Activated CD4-positive, alpha-beta T cell treated with anti-CD3 and anti-CD28 coated beads, Interleukin-2, amount 50 U/mL, for 1 hour (primary cell): ENCODE measurements at places on chromosomes 5 and 9.

DNA sequence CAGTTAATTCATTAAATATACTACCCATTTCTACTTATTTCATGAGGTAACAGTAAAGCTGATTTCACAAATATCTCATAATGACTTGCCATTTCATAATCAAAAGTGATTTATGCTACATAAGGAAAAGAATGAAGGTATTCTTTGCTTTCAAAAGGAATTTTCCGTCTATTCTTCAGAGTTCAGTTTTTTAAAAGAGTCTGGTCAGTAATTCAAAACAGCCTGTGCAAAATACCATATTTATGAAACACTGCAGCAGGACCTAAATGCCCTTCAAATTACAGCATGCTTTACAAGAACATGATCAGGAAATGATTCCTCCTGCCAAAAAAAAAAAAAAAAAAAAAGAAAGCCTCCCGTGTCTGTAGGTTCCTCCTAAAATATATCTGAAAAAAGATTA lies 154.7 kb downstream of the KIAA0825 start:
- DNase-seq, result no peak

GRCh38 chr9:131965841-131966240 lies 113.8 kb downstream of the MED27 start:
- no peak for DNase-seq

- DNase-seq, result no peak
Observed at GRCh38 chr5:90554358-90555006, 4.1 kb upstream of the ADGRV1 start.

DNA sequence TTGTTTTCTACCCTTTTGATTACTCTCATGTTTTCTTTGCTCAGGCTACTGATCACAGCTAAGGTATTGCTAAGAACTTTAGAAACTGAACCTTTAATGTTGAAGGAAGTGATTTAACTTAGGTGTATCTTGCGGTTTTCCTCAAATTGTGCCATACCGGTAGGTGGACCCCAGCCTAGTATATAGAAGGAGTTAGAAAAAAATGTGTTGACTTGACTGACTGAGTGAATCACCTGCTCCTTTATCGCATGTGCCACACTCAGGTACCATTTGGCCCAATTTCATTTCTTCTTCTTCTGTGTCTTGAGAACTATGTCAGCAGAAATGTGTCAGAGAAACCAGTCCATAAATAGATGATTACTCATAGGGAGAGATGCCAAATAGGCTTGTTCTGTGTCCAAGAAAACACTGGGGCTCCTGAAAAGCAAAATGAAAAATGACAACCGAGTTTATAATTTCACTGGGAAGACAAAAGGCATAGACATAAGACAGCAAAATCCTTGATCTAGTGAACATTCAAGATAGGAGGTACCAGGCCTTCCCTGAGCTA lies 19.4 kb downstream of the PLPPR1 start:
- no peak for DNase-seq

GRCh38 chr9:69397384-69398214 lies 72.6 kb downstream of the ENTREP1 start:
- no peak for DNase-seq

- no peak for DNase-seq
Observed at GRCh38 chr5:65969539-65970393, 43.4 kb downstream of the ERBIN start.

DNA sequence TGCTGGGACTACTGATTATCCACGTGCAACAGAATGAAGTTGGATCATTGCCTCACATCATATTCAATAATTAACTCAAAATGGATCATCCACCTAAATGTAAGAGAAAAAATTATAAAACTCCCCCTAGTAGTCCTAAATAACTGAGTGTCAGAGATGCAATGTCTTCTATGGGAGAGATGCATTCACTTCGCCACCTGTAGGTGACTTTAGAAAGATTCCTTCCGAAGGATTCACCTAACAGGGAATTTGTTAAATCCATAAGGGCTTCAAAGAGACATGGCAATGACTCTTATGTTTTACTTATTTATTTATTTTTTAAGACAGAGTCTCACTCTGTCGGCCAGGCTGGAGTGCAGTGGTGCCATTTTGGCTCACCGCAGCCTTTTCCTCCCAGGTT lies 526.0 kb downstream of the MTRR start:
- DNase-seq, result no peak

- DNase-seq, result no peak
Observed at GRCh38 chr9:115135821-115136778, 18.1 kb upstream of the TNC start.

DNA sequence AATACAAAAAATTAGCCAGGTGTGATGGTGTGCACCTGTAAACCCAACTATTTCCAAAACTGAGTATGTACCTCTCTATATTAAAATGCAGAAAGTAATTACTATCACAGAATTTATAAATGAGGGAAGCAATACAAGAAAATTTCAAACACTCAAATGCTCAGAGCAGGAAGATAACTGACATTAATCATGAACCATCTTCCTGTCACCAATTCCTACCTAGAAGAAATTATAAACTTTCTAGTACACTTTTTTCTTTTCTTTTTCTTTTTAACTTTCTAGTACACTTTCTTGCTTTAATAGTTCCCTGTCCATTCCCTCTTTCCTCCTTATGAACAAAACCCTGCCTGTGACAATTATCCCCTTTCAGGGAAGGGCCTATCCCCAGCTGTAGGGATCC lies 106.8 kb downstream of the MED27 start:
- no peak for DNase-seq

GRCh38 chr9:4066120-4066519 lies 233.7 kb downstream of the GLIS3 start:
- DNase-seq, result no peak

DNA sequence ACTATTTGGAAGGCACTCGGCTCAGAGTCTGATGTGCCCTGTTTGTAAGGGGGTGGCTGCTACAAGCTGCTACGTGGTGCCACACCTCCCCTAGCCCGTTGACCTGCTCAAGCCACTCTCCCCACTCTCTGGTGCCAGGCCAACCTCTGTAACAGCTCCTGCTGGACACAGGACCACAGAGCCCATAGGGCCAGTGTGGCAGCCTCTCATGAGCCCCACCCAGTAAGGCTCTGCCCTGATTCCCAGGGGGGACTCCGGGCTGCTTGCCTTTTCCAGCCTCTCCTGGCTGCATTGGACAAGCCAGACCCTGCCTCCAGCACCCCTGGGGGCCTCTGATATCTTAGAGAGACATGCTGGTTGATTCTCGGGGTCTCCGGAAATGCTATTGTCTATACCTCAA lies 53.3 kb upstream of the ANGPTL2 start:
- no peak for DNase-seq

DNA sequence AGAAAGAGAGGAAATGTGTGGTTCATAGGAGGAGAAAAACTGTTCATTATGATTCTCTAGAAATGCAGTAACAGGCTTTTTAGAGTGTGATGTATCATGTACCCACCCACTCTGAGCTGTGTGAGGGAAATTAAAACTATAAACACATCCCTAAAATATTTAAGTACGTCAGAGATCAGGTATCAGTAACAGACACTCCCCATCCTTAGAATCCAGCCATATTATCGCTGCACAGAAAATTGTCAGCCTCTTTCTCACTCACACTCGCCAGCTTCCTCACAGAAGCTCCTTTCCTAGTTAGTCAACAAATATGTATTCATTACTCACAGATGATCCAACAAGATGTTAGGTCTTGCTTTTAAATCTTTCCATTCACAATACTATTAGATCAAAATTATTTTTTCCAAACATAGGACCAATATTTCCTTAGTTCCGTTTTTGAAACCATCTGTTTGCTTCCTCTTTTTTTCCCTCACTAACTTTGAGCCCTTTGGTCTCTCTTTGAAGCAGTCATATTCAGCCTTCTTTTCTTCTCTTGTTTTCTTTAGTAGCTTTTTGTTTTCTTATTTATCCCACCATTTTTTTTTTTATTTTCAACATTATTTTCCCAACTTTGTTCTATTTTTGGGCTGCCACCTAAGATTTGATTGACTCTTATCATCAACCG lies 13.6 kb upstream of the MAST4 start:
- no peak for DNase-seq

DNA sequence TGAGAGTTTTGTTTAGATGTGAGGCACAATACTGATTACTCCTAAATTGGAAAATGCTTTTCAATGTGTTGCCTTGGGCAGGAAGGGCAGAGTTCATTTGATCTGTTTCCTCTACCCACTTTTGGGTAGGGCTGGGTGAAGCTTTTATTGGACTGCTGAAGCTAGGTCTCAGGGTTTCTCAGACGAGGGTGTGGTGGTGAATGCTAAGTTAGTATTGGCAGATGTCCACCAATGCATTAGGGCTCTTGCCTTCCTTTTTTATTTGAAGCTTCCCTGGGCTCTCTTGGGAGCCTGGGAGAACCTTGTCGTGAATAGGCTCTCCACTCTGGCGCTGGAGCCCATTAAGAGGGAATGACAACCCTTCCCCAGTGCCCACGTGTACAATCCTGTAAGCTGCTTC lies 23.1 kb downstream of the SPTAN1 start:
- DNase-seq, result no peak

DNA sequence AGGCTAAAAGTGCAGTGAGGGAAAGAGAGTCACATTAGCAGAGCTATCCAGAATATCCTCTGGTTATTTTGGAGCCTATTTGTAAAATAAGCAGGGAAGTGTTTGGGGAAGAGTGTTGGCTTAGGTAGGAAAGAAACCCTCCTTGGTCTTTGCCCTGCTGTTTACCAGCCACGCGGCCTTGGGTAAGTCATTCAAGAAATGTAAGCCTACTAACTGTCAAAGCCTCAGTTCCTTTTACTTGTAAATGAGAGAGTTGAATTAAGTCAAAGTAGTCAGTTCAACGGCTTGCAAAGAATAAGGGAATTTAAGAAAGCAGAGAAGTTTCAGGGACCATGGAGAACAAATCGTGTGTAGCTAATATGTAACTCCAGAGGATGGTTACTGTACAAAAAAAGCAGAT lies 75.8 kb upstream of the TNC start:
- no peak for DNase-seq

DNA sequence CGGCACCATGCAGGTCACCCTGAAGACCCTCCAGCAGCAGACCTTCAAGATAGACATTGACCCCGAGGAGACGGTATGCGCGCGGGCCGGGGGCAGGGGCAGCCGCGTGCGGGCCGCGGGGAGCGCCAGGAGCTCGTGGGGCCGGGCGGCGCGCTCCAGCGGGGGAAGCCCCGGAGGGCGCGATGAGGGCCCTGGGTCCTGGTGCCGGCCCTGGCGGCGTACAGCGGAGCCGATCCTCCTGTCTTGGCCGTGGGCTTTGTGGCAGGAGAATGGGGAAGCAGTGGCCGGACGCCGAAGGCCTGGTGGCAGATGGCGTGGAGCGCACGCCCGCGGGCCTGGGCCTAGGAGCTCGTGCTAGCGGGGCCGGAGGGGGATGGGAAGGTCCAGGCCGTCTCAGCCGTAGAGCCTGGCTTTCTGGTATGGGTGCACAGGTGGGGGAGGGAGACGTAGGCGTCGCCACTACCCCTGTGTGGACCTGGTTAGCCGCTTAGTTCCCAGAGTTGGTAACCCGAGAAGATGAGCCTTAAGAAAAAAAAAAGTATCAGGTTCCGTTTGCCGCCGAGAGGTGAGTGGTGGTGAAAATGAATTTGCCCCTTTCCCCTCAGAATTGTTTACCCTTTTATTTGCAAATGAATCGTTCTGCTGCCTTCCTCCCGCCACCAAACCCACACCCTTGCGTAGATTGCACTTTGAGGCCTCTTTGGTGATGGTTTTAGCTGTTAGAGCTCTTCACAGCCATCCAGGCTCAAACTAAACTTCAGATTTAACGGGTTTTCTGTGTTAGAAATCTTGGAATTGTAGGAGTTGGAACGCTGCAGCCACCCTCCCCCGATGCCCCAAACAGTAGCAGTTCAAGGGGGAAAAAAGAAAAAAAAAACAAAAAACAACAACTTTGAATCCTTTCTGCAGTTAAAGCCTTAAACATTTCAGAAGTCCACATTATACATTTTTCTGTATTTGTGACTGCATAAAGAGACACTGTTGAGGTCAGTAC lies 841 bp downstream of the RAD23B start:
- DNase-seq, result peak; percentile 43

DNA sequence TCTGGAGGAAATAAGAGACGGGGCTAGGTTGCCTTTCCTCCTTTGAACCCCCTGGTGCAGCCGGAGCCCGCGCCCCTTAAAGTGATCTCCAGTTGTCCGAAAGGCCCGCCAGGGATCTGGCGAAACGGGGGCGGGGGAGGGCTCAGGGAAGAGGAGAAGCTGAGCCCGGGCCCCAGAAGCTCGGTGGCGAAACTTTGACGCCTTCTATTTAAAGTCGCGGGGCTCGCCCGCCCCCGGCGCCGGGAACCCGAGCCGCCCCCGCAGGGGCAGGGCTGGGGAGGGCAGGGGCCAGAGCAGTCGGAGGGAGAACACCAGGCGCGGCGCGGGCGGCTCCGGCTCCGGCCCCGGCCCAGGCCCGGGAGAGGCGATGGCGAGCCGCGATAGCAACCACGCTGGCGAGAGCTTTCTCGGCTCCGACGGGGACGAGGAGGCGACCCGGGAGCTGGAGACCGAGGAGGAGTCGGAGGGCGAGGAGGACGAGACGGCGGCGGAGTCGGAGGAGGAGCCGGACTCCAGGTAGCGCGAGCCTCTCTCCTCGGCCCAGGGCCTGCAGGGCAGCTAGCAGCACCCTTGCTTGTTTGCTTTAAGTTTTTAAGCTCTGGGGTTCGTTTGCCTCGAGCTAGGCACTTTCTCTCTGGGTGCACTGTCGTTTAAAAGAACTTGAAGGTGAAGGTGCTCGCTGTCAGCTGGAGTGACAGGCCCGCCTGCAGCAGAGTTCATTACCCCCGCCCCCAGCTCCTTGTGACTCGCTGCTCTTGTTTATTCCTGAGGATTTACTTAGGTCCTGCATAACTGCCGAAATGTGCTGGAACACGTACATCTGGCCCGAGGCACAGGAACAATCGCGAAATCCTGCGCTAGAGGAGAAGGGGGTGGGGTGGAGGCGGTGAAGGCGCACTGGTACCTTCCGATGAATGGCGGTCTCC lies at the start of gene CMYA5:
Gene CMYA5 (plus strand): TSS at position 296 of the 926 bp plus-strand sequence. CDS start 72 bp downstream, at position 368.
- no peak for DNase-seq

DNA sequence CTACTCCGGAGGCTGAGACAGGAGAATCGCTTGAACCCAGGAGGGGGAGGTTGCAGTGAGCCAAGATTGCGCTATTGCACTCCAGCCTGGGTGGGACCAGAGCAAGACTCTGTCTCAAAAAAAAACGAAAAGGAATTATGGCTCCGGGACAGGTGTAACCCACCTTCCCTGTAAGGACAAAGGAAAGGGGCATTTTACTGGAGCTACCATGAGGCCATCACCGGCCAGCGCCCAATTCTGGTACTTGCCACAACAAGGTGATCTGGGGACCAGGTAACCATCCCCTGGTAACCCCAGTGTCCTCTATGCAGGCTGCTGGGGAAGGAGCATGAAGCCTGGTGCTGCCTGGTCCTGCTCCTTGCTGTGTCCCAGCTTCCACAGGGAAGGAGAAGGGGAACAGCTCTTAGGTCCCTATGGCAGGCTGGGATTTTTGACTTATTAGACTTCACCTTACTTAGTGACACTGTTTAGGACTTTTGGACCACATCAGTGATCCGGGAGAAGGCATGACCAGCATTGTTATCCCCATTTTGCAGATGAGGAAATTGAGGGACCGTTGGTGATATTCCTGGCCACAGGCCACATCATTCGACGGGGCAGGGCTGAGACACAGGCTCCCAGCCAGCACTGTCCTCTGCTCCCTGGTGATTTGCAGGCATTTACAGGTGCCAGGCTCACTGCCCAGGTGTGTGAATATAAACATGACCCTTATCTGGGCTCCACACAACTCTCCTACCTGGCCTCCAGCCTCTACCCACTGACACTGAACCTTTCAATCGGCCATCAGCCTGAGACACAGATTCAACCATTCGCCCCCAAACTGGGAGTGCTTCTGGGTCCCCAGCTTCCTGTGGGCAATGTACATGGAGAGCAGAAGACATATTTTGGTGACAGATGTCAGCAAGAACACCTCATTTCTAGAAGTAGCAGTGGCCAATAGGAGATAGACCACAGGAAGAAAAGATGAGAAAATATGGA lies 26.5 kb upstream of the ABO start:
- DNase-seq, result no peak
